H1 (cell line): ENCODE measurements at places on chromosomes 3 and 15.

DNA sequence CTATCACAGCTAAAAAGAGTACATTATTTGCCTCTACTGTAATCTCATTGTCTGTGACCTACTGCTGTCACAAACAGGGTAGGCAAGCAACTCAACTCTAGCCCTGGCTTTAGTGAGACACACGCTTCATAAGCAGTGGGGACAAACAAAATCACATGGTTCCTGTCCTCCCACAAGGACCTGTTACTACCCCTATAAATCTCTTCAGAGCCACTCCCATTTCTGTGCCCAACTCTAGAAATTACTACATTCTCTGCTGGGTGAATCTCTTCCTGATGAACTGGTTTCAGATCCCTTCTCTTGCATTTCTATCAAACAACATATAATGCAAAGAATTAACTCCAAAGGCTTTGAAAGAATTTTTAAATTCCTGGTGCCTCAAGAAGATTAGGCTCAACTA is 117.3 kb downstream of the DMXL2 start:
- no peak for DNase-seq

- DNase-seq = no peak
Observed at GRCh38 chr15:47411733-47412132, 305.6 kb upstream of the SEMA6D start.

- no peak for DNase-seq
Observed at GRCh38 chr3:123096731-123097130, 29.9 kb downstream of the PDIA5 start.

DNA sequence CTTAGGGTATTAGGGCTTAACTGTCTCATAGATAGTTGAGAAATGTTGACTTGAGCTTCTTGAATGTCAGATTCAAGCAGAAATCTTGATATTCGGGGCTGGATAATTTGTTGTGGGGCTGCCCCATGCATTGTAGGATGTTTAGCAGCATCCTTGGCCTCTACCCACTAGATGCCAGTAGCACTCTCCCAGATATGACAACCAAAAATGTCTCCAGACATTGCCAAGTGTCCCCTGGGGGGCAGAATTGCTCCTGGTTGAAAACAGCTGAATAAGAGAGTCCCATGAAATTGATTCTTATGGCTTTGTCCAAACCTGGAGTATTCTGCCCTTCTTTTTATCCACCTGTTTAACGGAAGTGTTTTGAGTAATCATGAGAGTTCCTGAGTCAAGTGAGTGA is 15.9 kb upstream of the LCMT2 start:
- DNase-seq = no peak

- DNase-seq = no peak
Observed at GRCh38 chr3:33115024-33115768, 1.4 kb downstream of the CRTAP start.

GRCh38 chr3:36561601-36562000 is 181.3 kb downstream of the STAC start:
- DNase-seq = no peak

DNA sequence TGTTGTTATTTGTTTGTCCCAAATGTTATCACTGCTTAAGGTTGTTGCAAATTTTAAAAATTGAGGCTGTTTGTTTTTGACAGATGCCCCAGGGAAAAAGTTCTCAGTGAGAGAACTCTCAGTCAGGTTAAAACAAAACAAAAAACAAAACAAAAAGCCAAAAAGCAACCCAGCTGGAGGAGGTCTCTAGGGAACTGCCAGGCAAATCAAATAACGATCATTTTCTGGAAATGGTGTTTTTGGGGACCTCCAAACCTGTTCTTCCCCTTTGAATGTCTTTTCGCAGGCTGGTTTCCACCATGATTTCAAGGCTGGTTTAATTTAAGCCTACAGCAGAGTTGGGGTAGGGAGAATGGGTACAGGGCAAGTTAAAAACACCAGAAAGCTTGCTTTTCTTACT is 27.2 kb downstream of the SPINK8 start:
- DNase-seq = no peak

GRCh38 chr15:74343127-74343796 is 24.2 kb downstream of the CYP11A1 start:
- no peak for DNase-seq

GRCh38 chr3:129514110-129514509 is 14.3 kb upstream of the RHO start:
- no peak for DNase-seq

- no peak for DNase-seq
Observed at GRCh38 chr3:173045770-173046382, 95.2 kb downstream of the SPATA16 start.

GRCh38 chr15:45645026-45645980 is 10.5 kb downstream of the SQOR start:
- no peak for DNase-seq

DNA sequence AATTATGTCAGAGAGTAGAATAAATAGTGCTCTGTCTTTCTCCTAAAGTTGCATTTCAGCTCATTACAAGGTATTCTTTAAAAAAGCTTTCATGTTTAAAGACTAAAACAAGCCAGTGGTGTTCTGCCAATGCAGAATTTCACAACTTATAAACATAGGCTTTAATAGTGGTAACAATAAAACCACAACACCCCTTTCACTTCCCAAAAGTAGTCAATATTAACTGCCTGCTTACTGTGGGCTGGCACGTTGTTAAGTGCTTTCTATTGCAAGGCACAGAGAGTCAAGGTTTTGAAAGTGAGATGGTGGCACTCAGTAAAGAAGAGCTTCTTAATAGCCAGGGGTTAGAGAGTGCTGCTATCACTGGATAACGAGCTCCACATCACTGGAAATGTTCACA is 8.4 kb upstream of the RTP1 start:
- no peak for DNase-seq
